Muscle of leg (tissue), 16 donors: ENCODE measurements at places on chromosomes 16 and 17.

- DNase-seq, result no peak
These were observed 201.7 kb downstream of the NPIPB11 start for GRCh38 chr16:29204806-29205135.

DNA sequence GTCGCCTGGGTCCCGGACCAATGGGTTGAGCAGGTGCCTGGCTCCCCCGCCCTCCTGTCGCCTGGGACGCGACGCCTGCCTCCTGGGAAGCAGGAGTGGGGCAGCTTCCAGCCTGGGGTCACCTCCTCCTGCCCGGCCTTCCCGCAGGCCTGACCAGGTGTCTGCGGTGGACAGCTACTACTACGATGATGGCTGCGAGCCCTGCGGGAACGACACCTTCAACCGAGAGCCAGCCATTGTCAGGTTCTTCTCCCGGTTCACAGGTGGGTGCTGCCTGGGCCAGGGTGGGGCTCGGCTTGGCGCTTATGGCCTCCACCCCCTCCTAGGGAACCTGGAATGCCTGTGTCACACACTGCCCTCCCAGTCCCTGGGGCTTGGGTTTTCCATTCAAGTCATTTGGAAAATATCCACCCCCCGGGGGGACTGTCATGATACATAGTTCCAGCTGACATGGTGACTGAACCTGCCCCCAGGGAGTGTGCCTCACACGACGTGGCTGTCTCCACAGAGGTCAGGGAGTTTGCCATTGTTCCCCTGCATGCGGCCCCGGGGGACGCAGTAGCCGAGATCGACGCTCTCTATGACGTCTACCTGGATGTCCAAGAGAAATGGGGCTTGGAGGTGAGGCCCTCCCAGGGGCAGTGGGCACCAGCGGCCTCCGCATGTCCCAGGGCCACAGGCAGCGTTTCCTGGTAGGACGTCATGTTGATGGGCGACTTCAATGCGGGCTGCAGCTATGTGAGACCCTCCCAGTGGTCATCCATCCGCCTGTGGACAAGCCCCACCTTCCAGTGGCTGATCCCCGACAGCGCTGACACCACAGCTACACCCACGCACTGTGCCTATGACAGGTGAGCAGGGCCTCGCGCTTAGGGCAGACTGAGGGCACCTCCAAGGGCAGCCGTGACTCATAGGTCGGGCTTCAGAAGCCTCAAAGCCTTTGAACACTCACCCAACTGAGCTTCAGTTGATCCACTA lies 2.3 kb downstream of the DNASE1 start:
- DNase-seq, result no peak

DNA sequence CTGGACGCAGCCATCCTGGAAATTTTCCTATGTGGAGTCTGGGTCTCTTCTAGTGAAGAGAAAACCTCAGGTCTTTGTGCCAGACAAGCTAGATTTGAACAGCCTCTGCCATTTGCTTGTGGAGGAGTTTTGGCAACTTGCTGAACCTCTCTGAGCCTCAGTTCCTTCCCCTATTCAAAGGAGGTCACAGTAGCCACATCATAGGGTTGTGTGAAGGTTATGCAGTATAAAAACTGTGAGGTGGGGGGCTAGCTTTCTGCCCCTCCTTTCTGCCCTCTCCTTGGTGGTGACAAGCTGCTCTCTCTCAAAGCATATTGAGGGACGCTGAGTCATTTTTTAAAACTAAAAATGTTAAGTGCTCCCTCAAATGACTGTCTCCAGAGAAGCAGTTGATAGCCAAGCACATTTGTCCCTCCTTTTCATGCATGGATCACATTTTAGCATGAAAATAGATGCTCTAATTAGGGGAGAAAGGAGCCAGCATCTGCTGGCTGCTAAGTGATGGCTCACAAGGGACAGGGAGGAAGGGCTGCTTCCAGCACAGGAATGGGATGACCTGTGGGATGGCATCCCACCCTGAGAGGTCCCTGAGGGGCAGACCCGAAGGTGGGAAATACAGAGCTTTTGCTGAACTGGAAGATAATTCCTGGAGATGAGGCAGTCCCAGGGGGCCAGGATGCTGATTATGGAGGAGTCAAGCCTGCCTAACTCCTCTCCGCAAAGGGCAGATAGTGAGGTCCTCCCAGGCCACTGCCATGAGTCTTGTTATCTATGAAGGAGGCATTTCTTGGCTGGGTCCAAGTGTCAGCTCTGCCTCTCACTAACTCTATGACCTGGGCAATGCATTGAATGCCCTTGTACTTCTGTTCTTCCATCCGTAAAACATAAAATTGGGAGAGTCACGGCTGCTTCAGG lies 218.8 kb downstream of the RAB11FIP4 start:
- DNase-seq, result no peak

DNA sequence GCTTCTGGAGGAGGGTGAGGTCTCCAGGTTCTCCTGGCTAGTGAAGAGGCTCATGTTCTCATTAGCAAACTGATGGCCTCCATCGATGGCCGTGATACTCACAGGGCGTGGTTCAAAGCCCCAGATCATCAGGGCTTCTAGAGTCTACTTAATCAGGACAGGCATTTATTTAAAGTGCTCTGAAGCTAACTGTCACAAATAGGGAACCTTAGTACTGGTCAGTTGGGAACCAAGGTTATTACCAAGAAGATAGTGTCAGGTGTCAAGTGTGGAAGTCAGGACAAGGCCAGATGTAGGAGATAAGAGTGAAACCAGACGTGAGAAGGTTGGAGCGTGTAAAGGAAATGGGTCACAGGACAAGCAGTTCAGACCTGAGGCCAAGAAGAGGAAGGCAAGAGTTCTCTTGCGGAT lies 56.9 kb downstream of the PIGL start:
- DNase-seq, result no peak

DNA sequence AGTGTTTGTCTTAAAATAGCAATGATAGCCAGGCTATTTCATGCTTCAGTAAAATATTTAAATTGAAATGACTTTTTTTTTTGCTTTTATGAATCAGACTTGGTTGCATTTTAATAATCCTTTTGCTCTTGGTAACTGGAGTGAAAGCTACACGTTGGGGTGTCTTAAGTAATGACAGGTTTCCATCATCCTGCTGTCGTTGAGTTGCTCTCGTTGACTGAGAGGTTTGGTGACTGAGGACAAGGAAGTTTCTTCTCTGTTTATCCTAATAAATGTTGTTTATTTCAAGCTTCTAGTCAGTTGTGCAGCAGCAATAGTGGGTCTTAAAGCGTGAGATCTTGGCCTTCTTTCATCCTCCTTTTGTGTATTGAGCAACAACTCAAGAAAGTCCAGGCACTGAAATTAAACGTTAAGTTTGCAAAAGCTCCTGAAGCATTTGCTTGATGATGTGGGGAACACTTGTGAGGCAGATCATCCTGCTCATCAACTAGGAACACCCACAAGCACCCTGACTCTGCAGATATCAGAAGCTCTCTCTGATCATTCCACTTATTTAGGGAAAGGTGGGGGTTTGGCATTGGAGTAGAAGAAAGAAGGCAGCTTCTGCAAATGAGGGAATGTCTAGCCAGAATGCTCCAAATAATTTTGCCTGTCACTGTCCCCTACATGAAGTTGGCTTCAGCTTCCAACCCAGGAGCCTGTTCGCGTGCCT lies 179.1 kb downstream of the RBFOX1 start:
- no peak for DNase-seq
